ENCODE measurements at places on chromosomes 3 and 15.
A peak's percentile ranks its signal among the peaks of the same experiment; 100 is the strongest.

- no peak for DNase-seq
Observed at GRCh38 chr3:162704799-162705385, 1208.3 kb downstream of the OTOL1 start.

DNA sequence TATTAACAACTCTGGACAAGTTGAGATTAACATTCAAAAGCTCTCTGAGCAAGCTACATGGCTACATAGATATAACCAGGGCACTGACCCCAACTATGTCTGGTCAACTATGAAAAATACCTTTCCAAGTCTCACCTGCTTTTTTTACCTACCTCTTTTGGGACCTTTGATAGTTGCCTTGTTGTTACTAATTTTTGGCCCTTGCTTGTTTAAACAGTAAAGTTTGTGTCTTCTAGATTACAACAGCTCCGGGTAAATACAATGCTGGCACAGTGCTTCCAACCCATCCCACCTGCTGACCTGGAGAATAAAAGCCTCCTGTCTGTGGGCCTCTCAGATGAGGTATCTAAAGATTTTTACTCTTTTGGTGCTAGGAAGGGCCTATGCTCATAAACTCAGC, 1036.6 kb downstream of the NAALADL2 start:
- no peak for DNase-seq

- peak; percentile 3 for DNase-seq
Observed at GRCh38 chr15:81133782-81134461, at the start of gene CFAP161. Gene CFAP161, plus strand, starts transcription at chr15:81134270. Its CDS starts 60 bp downstream, at chr15:81134330.

DNA sequence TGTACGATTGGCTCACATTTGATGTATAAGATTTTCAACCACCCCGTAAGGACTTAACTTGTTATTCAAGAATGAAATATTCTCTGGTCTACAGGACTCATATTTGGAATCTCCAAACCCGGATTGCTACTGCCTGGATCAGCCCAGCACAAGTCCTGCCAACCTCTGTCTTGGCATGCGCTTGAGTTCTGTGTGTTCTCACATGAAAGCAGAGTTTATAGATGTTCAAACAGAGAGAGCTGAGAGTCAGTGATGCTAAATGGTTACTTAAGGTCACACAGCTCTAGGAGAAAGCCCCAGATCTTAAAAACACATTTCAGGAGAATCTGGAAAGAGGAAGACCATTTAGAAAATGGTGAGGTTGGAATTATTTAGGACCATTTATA, 268.0 kb upstream of the TBL1XR1 start:
- no peak for DNase-seq

DNA sequence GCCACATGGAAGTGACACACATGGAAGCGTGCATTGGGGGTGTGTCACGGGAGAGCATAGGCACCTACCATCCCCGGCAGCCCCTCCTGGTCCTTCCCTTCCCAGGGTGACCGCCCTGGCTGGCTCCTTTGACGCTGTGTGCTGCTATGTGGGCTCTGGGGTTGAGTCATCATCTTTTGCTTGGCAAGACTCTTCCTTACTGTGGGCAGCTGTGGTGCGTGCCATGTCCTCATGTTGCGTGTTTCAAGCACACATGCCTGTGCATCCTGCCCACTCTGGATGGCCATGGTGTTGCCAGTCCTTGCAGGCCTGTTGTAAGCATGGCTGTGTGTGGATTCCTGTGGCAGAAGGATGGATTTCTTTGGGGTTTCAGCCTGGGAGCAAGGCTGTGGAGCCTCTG, 14.0 kb downstream of the PLXNA1 start:
- DNase-seq, result no peak

- DNase-seq, result no peak
Observed at GRCh38 chr3:81829937-81830336, 68.5 kb upstream of the GBE1 start.

DNA sequence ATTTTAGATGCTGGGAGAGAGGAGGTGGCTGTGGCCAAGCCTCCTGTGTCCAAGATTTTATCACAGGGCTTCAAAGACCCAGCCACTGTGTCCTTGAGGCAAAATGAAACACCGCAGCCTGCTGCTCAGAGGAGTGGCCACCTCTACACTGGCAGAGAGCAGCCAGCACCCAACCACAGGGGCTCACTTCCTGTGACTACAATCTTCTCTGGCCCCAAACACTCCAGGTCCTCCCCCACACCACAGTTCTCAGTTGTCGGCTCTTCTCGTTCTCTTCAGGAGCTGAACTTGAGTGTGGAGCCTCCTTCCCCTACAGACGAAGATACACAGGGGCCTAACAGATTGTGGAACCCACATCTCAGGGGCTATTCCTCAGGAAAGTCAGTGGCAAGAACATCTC, 45.6 kb downstream of the CDAN1 start:
- DNase-seq, result no peak

DNA sequence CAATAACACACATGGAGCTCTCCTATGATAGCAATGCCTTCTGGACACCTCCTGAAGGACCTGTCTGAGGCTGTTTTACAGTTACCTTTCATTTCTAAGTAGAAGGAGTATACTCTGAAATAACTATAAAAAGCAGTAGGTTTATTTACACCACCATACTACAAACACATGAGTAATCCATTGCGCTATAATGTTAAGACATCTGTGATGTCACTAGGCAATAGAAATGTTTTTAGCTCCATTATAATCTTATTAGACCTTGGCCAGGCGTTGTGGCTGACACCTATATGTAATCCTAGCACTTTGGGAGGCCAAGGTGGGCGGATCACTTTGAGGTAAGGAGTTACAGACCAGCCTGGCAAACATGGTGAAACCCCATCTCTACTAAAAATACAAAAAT, 24.7 kb downstream of the PXK start:
- no peak for DNase-seq

DNA sequence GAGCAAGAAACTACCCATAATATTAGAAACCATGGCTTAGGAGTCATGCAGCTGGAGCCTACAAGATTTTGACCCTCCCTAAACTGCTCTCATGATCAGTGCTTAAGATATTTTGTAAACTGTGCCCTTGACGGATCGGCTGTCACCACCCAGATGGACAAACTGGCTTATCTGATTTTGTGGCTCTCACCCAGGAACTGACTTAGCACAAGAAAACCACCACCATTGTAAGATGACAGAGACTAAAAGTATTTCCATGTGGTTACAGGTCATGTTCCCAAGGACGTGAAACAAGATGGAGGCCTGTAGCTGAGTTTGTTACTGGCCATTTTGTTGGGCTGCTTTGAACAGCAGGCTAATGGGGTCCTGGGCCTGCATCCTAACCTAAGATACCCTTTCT, 940.9 kb downstream of the OTOL1 start:
- DNase-seq, result no peak

- no peak for DNase-seq
Observed at GRCh38 chr15:63481105-63481810, 23.1 kb upstream of the USP3 start.

DNA sequence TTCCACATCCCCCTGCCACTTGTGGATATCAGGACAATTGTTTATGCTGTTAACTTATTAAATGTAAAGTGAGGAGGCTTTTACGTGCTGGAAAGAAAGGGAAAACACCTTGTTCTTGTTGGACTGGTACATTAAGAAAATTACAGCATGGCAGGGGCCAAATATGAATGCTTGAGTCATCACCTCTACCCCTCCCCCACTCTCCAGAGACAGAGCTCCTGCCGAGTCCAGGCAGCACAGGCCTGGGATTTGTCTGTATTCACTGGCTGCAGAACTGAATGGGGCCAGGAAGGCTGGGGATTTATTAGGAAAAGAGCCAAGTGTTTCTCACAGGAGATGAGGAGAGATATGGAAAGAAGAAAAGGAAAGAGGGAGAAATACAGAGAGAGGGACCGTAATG, 308.9 kb downstream of the EPHB1 start:
- DNase-seq, result no peak

DNA sequence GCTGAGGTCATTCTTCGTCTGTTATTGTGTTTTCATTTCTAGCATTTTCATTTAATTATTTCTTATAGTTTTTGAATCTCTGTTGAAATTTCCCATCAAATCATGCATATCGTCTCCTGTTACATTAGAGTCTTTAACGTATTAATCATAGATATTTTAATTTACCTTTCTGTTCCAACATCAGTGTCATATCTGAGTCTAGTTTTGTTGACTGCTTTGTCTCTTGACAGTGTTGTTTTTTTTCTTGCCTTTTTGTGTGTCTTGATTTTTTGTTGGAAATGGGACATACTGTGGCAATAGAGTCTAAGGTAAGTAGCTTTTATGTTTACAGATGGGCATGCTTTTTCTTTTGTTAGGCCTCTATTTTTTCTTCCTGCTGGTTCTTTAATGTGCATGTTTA, 286.8 kb upstream of the THRB start:
- DNase-seq, result no peak

DNA sequence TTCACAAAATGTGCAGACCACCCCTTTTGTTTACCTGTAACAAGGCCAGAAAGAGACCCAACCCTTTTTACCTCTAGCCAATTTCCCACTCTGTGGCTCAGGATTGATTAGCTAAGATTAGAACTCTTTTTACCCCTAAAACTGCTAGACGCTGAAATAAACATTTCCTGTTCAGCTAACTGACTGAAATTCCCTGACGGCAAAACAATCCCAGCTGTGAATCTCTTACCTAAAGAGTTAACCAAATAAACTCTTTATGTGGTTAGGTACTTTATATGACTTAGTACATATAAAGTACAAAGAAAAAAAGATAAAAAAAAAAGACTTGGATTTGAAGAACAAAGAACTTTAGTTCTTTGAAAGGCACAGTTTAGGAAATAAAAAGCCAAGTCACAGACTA, 988.7 kb downstream of the FHIT start:
- DNase-seq, result no peak

DNA sequence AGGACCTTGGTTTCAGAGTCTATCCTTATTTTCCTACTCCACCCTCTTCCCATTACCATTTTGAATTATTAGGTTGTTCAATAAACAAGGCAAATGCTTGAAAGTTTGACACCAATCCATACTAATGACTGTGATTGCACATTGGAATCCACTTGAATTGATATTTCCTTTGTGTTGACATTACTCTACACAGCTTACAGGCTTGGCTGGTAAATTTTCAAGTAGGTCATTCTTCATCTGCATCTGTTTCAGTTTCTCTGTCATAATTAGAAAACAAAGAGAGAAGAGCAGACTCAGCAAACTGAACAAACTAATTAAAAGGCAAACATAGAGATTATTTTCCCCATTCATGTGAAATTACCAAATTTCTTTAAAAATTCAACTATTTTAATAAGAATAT, 732.9 kb upstream of the BCHE start:
- no peak for DNase-seq

GRCh38 chr3:12560505-12561190, 3.8 kb downstream of the MKRN2 start:
- no peak for DNase-seq

DNA sequence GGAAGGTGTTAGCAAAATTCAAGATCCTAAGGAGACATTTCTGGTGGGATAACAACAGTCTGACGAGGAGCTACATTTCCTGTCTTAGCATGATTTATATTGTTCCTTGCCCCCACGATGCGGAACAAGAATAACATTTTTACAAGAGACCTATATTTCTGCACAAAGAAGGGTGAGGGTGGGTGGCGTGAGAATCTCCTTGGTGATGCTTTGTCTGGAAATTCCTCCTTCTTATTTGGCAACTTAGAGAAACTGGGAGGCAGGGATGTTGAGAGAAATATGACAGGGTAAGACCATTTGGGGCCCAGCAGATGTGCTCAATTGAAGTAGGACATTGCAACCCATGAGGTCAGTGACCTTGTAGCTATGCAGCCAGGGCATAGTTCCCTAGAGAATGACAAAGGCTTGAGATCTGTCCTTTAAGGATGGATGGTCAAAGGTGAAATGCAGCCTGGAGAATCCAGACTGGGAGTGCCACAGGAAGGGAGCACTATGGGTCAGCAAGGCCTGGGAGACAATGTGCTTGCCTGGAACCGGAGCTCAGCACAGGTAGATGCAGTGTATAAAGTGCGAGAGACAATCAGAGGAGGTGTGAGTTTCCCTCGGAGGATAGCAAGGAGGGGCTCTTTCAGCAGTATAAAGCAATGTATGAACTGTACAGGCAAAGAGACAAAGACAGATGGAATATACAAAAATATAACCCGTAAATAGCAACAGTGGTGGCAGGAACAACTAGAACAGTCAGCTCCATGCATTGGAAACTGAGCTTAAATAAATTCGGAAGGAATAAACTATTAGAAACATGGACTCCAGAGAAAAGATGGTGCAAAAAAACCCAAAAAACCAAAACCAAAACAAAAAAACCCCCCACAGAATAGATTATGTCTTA, 317.6 kb upstream of the TBL1XR1 start:
- peak; percentile 3 for DNase-seq

DNA sequence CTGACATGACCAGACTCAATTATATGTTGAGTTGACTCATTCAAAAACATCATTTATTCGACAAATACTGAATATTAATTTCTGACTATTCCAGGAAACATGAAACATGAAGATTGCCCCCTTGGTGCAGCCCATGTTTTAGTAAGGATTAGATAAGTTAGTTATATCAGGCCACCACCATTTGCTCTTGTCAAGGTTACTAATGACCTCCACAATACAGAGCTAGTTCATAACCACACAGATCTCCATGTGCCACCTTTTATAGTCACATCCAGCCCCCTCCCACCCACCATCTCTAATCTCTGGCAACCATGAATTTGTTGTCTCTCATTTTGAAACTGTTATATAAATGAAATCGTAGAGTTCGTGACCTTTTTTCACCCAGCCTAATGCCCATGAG, 15.7 kb downstream of the KLHL18 start:
- no peak for DNase-seq

DNA sequence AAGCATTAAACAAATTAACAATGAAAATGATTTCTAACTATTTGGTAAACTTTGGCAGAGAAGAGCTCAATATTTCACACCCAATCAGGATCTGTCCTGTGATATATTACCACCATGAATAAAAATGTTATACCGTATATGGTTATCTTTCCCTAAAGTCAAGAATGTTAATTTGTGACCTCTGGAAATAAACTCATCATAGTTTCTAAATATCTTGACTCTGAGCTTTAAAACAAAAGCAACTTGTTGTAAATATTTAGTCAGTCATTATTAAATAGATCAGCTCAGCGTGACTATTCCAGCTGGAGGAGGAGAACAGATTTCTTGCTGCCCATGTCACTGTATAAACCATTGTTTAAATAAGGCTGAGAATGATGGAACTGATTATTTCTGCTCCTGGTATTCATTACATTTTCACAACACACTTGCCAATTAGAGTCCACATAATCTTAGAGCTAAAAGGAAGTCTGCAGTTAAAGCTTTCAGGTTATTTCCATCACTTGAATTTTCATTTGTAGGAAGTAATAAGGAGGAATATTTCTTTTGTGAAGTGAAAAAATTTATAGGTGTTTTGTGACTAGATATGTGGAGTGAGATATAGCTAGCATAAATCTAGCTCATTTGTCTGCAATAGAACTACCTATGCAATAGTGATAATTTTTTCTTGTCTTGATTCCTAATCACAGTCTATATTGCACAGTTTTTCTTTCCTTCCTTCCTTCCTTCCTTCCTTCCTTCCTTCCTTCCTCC, 106.5 kb upstream of the P2RY1 start:
- DNase-seq, result no peak

DNA sequence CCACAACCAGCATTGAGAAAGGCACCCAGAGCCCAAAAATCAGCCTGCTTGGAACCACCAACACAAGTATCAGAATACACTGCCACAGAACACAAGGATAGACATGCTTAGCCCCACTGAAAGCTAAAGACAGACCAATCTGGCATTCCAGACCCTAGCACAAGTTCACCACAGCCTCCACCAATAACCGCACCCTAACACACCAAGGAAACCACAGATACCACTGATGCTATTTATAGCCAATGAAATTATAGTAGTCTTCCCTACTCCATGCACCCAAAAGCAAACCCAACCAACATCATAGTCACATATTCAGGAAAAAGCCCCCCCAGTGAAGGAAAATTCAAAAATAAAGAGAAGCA, 83.9 kb upstream of the STT3B start:
- DNase-seq, result no peak

Data from NCI-H1694 treated with DMSO at 0.1 percent for 48 hours (cell line).